ENCODE measurements at places on chromosomes 11 and 22.
A peak's percentile ranks its signal among the peaks of the same experiment; 100 is the strongest.

- DNase-seq = no peak
These were observed 43.3 kb downstream of the ENDOD1 start for GRCh38 chr11:95132956-95133355.

- DNase-seq = no peak
These were observed 129.4 kb downstream of the CCDC34 start for GRCh38 chr11:27233654-27234042.

- no peak for DNase-seq
These were observed 624.5 kb downstream of the TBC1D22A start for GRCh38 chr22:47386812-47387510.

DNA sequence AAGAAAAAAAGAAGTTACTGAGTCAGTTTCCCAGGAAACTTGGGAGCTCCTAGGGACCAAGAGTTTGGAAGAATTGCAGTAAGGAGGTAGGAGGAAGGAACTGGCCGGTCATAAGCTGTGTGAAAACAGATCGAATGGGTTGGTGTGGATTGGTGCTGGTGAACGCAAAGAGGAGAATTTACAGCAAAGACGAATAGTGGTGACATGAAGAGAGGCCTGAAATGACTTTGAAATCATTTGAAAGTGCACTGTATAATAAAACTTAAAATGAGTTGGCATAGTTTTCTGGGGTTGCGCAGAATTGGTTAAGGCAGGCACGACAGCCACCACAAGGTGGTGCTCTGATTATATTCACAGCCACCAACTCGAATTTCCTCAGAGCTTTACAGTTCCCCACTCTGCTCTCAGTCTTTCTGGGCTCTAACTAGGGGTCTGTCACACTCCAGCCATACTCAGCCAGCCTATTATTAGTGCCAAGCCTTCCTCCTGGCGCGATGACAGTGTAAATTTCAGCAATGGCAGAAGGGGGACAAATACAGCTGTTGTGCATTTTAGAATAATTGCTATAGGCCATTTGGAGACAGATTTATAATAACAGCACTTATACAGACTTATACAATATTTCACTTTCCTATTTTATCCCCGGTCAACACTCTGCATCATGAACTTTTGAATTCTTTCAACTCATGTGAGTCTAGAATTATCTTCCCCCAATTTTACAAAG, 8.3 kb upstream of the HTR3B start:
- DNase-seq = peak; percentile 29

- no peak for DNase-seq
These were observed 67.7 kb downstream of the THAP12 start for GRCh38 chr11:76313271-76313670.

DNA sequence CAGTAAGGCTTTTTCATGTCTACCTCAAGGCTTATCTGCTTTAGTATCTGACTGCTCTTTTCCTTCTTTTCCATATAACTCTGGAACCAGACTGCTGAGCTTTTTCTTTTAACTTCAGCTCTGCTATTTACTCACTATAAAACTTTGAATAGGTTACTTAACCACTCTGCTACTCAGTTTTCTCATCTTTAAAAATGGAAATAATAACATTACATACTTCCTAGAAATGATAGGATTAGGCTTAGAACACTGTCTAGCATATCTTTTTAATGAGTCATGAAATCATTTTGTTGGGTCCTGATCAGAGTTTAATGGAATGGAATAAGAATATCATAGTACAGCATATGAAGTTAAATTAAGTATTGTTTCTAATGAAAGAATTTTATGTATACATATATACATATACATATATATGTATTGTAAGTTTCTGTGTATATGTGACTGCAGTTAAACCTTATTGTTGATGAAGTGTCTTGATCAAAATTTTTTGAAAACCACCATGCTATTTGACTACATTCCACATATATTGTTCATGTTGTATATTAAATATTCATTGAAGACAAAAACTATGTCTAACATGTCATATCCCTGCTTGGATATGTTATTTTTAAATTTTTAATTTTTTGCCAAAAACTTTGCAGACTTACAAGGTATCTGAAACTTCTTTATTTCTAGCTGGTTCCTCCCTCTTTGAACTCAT, 120.2 kb downstream of the METTL15 start:
- no peak for DNase-seq

- DNase-seq = no peak
These were observed 23.3 kb upstream of the PLEKHB1 start for GRCh38 chr11:73622926-73623593.

- no peak for DNase-seq
These were observed 10.0 kb upstream of the TREH start for GRCh38 chr11:118689503-118689851.

GRCh38 chr22:19612866-19613572, 88.8 kb upstream of the CLDN5 start:
- DNase-seq = no peak

DNA sequence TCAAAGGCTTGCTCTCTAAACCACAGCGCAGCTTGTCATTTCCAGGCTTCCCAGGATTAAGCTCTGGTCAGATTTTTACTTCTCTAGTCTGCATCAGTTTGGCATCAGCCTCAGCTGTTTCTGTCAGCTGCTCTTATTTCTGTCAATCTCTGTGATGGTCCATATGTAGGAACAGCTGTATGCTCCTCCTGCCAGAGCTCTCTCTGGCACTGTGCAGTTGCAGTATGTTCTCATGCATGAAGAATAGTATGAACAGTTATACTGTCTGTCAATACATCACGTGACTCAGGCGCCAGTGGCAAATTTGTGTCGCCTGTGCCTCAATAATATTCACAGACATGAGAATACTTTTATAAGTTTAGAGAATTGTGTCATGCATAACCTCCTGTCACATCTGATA, 6.7 kb downstream of the OR6M1 start:
- DNase-seq = no peak

- DNase-seq = no peak
These were observed 60.6 kb upstream of the TCF20 start for GRCh38 chr22:42331014-42331413.

DNA sequence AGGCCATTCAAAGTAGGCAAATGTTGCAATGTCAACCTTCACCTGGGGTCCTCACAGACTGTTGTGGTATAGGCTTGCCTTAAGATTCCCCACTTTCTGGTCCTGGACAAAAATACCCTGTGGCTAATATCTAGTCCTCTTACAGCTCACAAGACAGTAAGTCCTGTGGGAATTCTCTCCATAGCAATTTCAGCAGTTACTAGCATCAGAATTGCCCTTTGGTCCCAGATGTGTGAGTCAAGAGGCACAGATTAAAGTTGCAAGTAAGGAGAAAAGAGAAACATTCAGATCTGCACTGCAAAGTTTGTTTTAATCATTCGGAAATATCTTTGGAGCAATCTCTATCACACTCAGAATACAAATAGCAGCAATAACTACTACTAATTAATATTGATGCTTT, 420.2 kb downstream of the NTM start:
- DNase-seq = no peak

- no peak for DNase-seq
These were observed 583 bp downstream of the TAF1D start for GRCh38 chr11:93740730-93741093.

DNA sequence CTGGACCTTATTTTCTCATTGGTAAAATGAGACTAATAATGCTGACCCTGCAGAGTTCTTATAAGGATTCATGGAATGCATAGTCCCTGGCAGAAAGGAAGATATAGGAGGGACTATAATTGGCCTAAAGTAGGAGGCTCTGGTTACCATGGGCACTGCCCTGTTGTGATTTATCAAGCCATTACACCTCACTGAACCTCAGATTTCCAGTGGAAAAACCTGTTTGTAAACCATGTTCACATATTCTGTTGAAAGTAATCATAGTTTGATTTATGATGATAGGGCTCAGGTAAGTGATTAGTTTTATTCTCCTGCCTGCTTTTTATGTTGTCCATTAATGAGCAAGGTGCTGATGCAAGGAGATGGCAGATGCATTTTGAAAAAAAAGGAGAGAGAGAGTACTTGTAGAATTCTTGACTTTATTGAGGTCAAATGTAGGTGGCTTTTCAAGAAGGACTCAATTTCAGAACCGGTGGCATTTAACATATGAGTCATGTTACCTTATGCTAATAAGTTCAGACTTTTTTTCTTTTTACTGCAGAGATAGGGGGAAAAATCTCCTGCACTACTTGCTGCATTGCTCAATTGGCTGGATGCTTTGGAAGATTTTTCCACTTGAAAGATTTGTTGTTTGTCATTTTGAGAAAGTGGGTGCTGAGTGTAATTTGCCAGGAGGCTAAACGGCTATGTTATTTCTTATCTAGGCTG, 14.6 kb downstream of the NF2 start:
- peak; percentile 45 for DNase-seq

- DNase-seq = no peak
These were observed 515.1 kb downstream of the CNTN5 start for GRCh38 chr11:99535819-99536218.

- no peak for DNase-seq
These were observed 62.6 kb downstream of the TRAF6 start for GRCh38 chr11:36447514-36447913.

DNA sequence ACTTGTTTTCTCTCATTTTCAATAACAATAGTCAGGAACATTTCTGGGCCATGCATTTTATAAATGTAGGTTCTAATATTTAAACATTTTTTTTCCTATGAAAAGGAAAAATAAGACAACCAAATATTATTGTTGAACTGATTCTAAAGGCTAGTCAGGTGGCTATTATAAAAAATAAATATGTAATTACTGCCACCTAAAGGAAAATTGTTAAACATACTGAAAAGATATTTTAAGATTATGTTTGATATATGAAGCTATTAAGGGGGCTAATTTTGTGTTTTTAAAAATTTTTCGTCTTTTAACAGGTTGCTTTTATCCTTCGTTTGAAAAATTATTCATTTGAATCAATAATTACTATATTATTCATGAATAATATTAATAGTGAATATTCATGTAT, 62.2 kb upstream of the FDX1 start:
- no peak for DNase-seq

All from right lung (tissue), 10 donors.